Right atrium auricular region (tissue), 2 donors: ENCODE measurements at places on chromosomes 16 and 17. TPM values are rescaled to one million over a fixed set of nuclear protein-coding genes. Genes with fewer than 3 reads are reported as not detected.
A peak's percentile ranks its signal among the peaks of the same experiment; 100 is the strongest.

Gene KRTAP17-1
- not detected for total RNA-seq

DNA sequence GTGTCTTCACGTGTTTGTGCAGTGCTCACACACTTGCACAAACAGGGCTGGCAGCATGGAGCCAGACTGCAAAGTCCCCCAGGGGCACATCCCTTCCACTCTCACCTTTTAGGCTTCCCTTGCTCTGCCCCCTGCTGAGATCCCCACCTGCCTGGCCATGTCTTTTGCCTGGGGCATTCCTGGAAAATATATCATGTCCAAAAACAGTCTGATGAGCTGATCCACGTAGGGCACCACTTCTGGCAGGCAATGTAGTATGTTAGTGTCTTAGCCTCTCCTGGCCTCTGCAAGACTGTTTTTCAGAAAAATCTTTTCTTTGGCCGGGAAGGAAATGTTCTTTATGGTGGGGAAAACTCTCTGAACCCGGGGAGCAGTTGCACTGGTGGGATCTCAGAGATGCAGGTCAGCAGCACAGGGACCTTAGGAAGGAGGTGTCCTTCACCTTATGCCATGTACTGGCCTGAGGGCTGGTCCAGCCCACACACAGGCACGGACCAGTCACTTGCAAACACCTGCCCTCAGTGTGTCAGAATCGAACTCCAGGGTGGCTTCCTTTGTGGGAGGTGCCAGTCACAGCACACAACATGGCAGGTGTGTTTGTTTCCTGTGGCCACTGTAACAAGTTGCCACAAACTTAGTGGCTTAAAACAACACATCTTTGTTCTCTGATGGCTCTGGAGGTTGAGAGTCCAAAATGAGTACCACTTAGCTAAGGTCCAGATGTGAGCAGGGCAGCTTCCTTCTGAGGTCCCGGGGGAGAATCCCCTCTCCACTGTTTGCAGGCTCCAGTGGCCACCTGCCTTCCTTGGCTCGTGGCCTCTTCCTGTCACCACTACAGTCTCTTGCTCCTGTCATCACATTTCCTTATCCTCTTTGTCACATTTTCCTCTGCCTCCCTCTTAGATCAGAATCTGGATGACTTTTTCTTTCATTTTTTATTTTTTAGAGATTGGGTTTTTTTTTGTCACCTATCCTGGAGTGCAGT is 46.6 kb downstream of the MPRIP start:
- H3K36me3 ChIP-seq, result peaks cover 12% of the 10 kb centered on the region
- H3K4me3 ChIP-seq, result no peak overlapping the region
- DNase-seq, result no peak
- H3K4me1 ChIP-seq, result no peaks in the 10 kb centered on the region
- H3K27ac ChIP-seq, result peak overlapping the region; percentile 44

- DNase-seq, result no peak
- peaks cover 11% of the 10 kb centered on the region for H3K4me1 ChIP-seq
- H3K27me3 ChIP-seq, result no peaks in the 10 kb centered on the region
- no peak overlapping the region for H3K27ac ChIP-seq
- H3K36me3 ChIP-seq, result no peaks in the 10 kb centered on the region
These were observed 1.5 kb upstream of the TOM1L1 start for GRCh38 chr17:54899201-54899600.

Gene ADAP2
- total RNA-seq, result 4.3 TPM

GRCh38 chr16:86219655-86220445 is 290.5 kb upstream of the FOXF1 start:
- no peak overlapping the region for H3K27ac ChIP-seq
- DNase-seq, result no peak
- no peaks in the 10 kb centered on the region for H3K27me3 ChIP-seq
- no peak overlapping the region for H3K4me3 ChIP-seq
- H3K4me1 ChIP-seq, result peaks cover 5% of the 10 kb centered on the region
- H3K36me3 ChIP-seq, result no peaks in the 10 kb centered on the region

- H3K27me3 ChIP-seq, result no peaks in the 10 kb centered on the region
- H3K4me1 ChIP-seq, result no peaks in the 10 kb centered on the region
- H3K36me3 ChIP-seq, result no peaks in the 10 kb centered on the region
- no peak overlapping the region for H3K27ac ChIP-seq
- DNase-seq, result no peak
These were observed 14.7 kb downstream of the DNAH9 start for GRCh38 chr17:11612956-11613355.

DNA sequence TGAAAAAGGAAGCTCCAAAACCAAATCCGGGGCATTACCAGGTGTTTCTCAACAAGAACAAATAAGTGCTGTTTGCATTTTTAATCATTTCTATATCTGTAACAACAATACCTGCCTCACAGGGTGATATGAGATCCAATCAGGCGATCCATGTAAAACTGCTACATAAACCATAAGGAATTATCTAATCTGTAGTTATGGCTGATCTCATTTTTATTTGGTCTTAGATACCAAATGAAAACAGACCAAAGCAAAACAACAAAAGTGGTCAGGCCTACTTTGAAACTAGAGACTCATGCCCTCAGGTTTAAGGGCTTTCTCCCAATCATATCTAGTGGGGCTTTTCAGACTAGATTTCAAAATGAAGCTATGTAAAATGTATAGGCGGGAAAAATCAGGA is 28.3 kb downstream of the XPO6 start:
- H3K36me3 ChIP-seq, result no peaks in the 10 kb centered on the region
- no peaks in the 10 kb centered on the region for H3K27me3 ChIP-seq
- no peak overlapping the region for H3K4me3 ChIP-seq
- H3K4me1 ChIP-seq, result peaks cover 49% of the 10 kb centered on the region
- no peak overlapping the region for H3K27ac ChIP-seq

GRCh38 chr17:2709183-2709661 is 2.3 kb downstream of the CLUH start:
- peak overlapping the region; percentile 93 for H3K4me3 ChIP-seq
- no peaks in the 10 kb centered on the region for H3K27me3 ChIP-seq
- no peaks in the 10 kb centered on the region for H3K4me1 ChIP-seq
- no peaks in the 10 kb centered on the region for H3K36me3 ChIP-seq

Gene ETV4
- 3.1 TPM for total RNA-seq

- DNase-seq, result no peak
- no peaks in the 10 kb centered on the region for H3K36me3 ChIP-seq
- H3K4me3 ChIP-seq, result no peak within 1 kb of the TSS
These were observed at the start of gene CD7 for GRCh38 chr17:82317394-82318168. Gene CD7, minus strand, starts transcription at chr17:82317608. Its CDS starts 113 bp downstream, at chr17:82317495.

DNA sequence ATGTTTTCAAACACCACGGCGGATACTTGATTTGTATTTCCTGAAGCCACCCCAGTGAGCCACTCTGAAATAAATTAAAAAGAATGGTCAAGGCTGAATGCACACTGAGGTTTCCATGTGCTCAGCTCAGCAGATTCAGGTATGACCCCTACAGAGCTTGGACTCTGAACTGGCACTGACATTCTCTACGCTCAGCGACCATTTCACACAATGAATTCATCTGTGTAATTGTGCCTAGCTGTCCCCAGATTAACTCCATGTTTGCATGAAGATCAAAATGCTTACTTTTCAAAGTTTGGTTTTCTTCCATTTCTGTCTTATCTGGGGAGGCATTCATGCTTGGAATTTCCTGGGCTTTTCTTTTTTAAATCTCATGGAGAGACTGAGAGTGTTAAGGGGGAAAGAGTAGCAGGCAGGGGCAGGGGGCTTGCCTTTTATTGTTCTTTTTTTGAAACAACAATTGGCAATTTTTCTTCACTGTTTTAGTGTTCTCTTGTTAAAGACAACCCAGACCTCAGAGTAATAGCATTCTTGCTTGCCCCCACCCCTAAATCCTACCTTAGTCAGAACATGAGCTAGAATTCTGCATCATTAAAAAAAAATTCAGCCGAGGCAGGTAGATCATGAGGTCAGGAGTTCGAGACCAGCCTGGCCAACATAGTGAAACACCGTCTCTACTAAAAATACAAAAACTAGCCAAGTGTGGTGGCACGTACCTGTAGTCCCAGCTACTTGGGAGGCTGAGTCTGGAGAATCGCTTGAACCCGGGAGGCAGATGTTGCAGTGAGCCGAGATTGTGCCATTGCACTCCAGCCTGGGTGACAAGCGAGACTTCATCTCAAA is 85.5 kb upstream of the HNF1B start:
- DNase-seq, result no peak
- H3K27ac ChIP-seq, result no peak overlapping the region
- no peak overlapping the region for H3K4me3 ChIP-seq
- H3K4me1 ChIP-seq, result no peaks in the 10 kb centered on the region
- H3K27me3 ChIP-seq, result no peaks in the 10 kb centered on the region

- no peak overlapping the region for H3K4me3 ChIP-seq
- H3K27me3 ChIP-seq, result no peaks in the 10 kb centered on the region
- peaks cover 26% of the 10 kb centered on the region for H3K36me3 ChIP-seq
- DNase-seq, result no peak
These were observed 91.7 kb downstream of the CLEC16A start for GRCh38 chr16:11036040-11036439.

- H3K36me3 ChIP-seq, result no peaks in the 10 kb centered on the region
- DNase-seq, result peak; percentile 97
- H3K27ac ChIP-seq, result peak overlapping the region; percentile 68
- H3K27me3 ChIP-seq, result no peaks in the 10 kb centered on the region
- H3K4me1 ChIP-seq, result peaks cover 19% of the 10 kb centered on the region
These were observed 70.8 kb upstream of the TNRC6C start for GRCh38 chr17:77887464-77888241.

GRCh38 chr16:19115148-19116021 is 1.6 kb downstream of the ITPRIPL2 start:
- H3K4me1 ChIP-seq, result peaks cover 66% of the 10 kb centered on the region
- no peak for DNase-seq
- H3K27ac ChIP-seq, result peak overlapping the region; percentile 91
- H3K4me3 ChIP-seq, result peak overlapping the region; percentile 50

DNA sequence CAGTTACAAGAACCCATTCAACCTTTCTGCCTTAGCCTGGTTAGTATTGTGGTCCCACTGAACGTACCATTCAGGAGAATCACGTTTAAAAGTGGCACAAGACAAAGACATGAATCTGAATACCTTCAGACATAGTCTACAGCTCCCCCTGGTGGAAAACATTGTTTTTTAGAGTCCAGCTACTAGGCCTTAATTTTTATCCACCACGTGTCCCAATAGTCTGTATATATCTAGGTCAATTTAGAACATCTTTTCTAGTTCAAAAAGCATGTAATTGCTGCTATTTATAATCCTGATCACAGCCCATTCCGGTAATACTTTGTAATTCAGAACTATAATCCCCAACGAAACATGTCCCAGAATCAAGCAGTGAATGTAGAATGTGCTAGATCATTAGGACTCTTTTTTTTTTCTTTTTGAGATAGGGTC is 13.7 kb upstream of the GUCY2D start:
- H3K27me3 ChIP-seq, result no peaks in the 10 kb centered on the region
- DNase-seq, result no peak
- no peak overlapping the region for H3K4me3 ChIP-seq
- H3K4me1 ChIP-seq, result no peaks in the 10 kb centered on the region

GRCh38 chr16:78034530-78034929 is 12.2 kb downstream of the CLEC3A start:
- no peaks in the 10 kb centered on the region for H3K27me3 ChIP-seq
- DNase-seq, result no peak
- H3K27ac ChIP-seq, result no peak overlapping the region
- no peaks in the 10 kb centered on the region for H3K36me3 ChIP-seq
- no peaks in the 10 kb centered on the region for H3K4me1 ChIP-seq
- no peak overlapping the region for H3K4me3 ChIP-seq

DNA sequence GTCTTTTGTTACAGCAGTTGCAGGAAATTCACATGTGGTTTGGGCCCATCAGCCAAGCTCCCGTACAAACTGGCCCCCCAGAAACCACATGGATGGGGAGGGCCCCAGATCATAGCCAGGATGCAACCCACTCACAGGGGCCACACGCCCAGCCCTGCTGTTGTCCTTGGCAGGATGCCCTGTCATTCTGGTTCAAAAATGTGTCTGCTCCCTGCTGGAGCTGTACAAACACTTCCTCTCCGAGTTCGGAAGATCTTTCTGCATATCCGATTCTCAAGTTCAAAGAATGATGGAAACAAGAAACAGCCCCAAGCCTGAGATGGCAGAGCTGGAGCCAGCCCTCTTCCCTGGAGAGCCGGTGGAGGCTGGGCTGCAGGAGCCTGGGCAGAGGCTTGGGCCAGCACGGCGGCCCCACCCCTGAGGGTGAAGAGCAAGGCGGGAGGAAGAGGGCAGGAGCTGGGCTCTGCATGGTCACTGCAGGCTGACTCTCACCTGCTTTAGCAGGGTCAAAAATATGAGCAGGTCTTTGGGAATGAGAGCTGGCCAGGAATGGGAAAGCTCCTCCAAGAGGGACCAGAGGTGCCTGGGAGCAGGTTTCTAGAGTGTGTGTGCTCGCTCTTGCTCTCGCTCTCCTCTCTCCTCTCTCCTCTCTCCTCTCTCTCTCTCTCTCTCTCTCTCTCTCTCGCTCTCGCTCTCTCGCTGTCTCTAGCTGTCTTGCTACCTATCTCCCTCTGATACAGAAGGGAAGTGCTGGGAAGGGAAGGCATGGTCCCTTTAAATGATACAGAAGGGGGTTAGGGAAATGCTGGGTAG is 34.7 kb upstream of the ENPP7 start:
- no peaks in the 10 kb centered on the region for H3K36me3 ChIP-seq
- no peaks in the 10 kb centered on the region for H3K4me1 ChIP-seq
- no peak overlapping the region for H3K27ac ChIP-seq

Gene RBFOX1
- 33.0 TPM for total RNA-seq

GRCh38 chr17:38881600-38882191 is 11.8 kb downstream of the LASP1 start:
- no peaks in the 10 kb centered on the region for H3K27me3 ChIP-seq
- peak overlapping the region; percentile 43 for H3K27ac ChIP-seq
- H3K4me1 ChIP-seq, result no peaks in the 10 kb centered on the region
- DNase-seq, result peak; percentile 80

DNA sequence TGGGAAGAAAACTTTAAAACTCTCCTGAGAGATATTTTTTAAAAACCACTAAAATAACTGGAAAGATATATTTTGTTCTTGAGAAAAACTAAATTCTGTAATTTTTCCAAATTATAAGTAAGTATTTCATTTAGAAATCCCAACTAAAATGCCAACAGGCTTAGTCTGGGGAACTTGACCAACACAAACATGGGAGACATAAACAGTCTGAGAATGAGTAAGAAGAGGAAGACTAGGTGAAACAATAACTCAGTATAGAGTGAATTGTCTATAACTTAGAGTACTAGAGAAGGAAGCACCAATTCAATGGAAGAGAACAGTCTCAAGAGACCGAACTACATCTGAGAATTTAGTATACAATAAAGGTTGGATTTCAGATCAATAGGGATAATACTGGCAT is 2.9 kb downstream of the CMTM1 start:
- H3K27ac ChIP-seq, result no peak overlapping the region
- peaks cover 11% of the 10 kb centered on the region for H3K36me3 ChIP-seq
- H3K4me1 ChIP-seq, result no peaks in the 10 kb centered on the region
- no peak for DNase-seq
- H3K4me3 ChIP-seq, result no peak overlapping the region

Gene INCA1
- total RNA-seq, result 2.9 TPM

GRCh38 chr17:74608511-74608910 is 15.0 kb downstream of the CD300E start:
- no peak overlapping the region for H3K27ac ChIP-seq
- H3K4me1 ChIP-seq, result no peaks in the 10 kb centered on the region
- no peak overlapping the region for H3K4me3 ChIP-seq
- DNase-seq, result no peak
- H3K27me3 ChIP-seq, result no peaks in the 10 kb centered on the region

- no peaks in the 10 kb centered on the region for H3K27me3 ChIP-seq
- H3K36me3 ChIP-seq, result no peaks in the 10 kb centered on the region
- no peak overlapping the region for H3K4me3 ChIP-seq
- H3K4me1 ChIP-seq, result peaks cover 17% of the 10 kb centered on the region
- DNase-seq, result no peak
These were observed 33.0 kb upstream of the SEC14L1 start for GRCh38 chr17:77107506-77108433.

- DNase-seq, result no peak
- peaks cover 7% of the 10 kb centered on the region for H3K36me3 ChIP-seq
- H3K4me1 ChIP-seq, result no peaks in the 10 kb centered on the region
- no peak overlapping the region for H3K27ac ChIP-seq
These were observed 1.7 kb downstream of the CHTF18 start for GRCh38 chr16:790086-790485.
